Subcutaneous adipose tissue (tissue), 4 donors: ENCODE measurements at places on chromosomes 7 and 10. TPM values are rescaled to one million over a fixed set of nuclear protein-coding genes. Genes with fewer than 3 reads are reported as not detected.

C10orf62 gene
- total RNA-seq, result not detected

CYP2W1 gene
- not detected for total RNA-seq

TMEM168 gene
- 21.2 TPM for total RNA-seq

ETV1 gene
- 0.88 TPM for total RNA-seq

SLC26A3 gene
- total RNA-seq, result 0.33 TPM

LRIT1 gene
- not detected for total RNA-seq

SPDYE6 gene
- not detected for total RNA-seq
